Cardiac muscle cell (in vitro differentiated cells and primary cell): ENCODE measurements at places on chromosomes 13 and 19. TPM values are rescaled to one million over a fixed set of nuclear protein-coding genes. Genes with fewer than 3 reads are reported as not detected.
A peak's percentile ranks its signal among the peaks of the same experiment; 100 is the strongest.

- H3K4me3 ChIP-seq, result no peak overlapping the region
- no peaks in the 10 kb centered on the region for H3K36me3 ChIP-seq
- H3K27me3 ChIP-seq, result no peaks in the 10 kb centered on the region
- DNase-seq, result no peak
- H3K27ac ChIP-seq, result no peak overlapping the region
These were observed 29.8 kb downstream of the RAB20 start for GRCh38 chr13:110531671-110532083.

DNA sequence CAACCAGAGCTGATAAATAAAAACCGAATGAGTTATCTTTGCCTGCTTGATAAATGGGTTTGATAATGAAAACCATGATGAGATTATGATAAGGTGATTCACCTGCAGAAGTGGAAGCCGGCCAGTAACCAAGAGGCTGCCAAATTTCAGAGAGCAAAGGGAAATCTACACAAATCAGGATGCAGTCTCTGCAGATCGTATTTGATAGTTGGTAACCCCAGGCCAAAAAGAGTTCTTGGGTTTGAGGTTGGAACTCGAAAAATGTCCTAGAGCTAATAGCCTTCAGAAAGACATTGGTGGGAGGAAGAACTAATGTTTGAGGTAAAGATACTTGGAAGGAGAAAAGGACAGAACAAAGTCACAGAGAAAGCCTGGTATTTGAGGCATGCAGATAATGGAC, 9.6 kb upstream of the LATS2 start:
- no peaks in the 10 kb centered on the region for H3K36me3 ChIP-seq
- H3K4me1 ChIP-seq, result no peaks in the 10 kb centered on the region
- no peak for DNase-seq
- H3K27ac ChIP-seq, result no peak overlapping the region
- peaks cover 12% of the 10 kb centered on the region for H3K27me3 ChIP-seq
- H3K4me3 ChIP-seq, result no peak overlapping the region

DNA sequence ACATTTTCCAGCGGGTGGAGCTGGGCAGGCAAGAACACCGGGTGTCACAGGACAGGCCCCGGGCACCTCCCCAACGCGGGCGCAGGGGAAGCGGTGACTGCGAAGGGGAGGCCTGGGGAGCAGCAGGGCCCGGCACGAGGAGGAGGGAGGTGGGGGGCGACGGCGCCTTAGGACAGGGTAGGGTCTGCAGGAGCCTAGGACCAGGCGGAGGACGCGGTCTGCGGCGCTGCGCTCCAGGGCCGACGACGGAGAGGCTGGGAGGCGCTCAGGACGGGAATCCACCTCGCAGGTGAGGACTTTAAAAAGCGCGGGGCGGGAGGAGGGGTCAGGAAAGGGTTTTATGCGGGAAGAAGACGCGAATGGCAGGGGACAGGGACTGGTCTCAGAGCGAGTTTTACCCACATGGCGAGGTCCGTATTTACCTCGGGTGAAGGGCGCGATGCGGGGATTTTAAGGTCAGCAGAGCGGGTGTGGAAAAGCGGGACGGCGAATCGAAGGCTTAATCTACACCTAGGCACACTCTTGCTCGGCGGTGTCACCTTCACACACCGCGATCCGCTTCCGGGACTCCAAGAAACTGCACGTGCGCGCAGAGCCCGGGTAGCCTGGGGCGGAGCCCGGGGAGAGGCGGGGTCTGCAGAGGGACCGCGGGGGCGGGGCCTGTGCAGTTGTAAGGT, 13.5 kb downstream of the ERVV-2 start:
- peaks cover 7% of the 10 kb centered on the region for H3K4me1 ChIP-seq
- peak overlapping the region; percentile 28 for H3K4me3 ChIP-seq
- no peaks in the 10 kb centered on the region for H3K36me3 ChIP-seq
- no peaks in the 10 kb centered on the region for H3K27me3 ChIP-seq
- H3K27ac ChIP-seq, result no peak overlapping the region

DNA sequence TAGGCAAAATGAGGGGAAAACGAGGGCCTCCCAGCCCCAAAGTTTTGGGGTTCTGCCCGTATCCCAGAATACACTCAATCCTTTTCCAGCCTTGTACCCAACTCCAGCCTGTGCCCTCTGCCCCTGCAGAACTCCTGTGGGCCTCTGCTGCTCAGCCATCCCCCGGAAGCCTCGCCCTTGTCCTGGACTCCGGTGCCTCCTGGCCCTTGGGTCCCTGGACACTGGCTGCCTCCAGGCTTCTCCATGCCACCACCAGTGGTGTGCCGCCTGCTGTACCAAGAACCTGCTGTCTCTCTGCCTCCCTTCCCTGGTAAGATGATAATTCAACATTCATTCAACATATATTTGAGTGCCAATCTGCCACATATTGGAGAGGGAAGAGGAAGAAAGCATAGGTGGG, 3.8 kb downstream of the DMRTC2 start:
- no peak overlapping the region for H3K4me3 ChIP-seq
- DNase-seq, result no peak
- H3K4me1 ChIP-seq, result no peaks in the 10 kb centered on the region
- H3K27me3 ChIP-seq, result peaks cover 2% of the 10 kb centered on the region
- no peak overlapping the region for H3K27ac ChIP-seq
- no peaks in the 10 kb centered on the region for H3K36me3 ChIP-seq

- H3K4me3 ChIP-seq, result no peak overlapping the region
- no peak overlapping the region for H3K27ac ChIP-seq
- H3K4me1 ChIP-seq, result no peaks in the 10 kb centered on the region
These were observed 1536.6 kb downstream of the UQCRFS1 start for GRCh38 chr19:27676334-27676733.

GRCh38 chr19:13430790-13431582, 75.3 kb downstream of the CACNA1A start:
- H3K4me1 ChIP-seq, result peaks cover 12% of the 10 kb centered on the region
- H3K27me3 ChIP-seq, result no peaks in the 10 kb centered on the region
- H3K27ac ChIP-seq, result no peak overlapping the region
- peak; percentile 71 for DNase-seq
- no peaks in the 10 kb centered on the region for H3K36me3 ChIP-seq
- no peak overlapping the region for H3K4me3 ChIP-seq

GRCh38 chr13:78032132-78032531, 113.5 kb upstream of the EDNRB start:
- no peak overlapping the region for H3K4me3 ChIP-seq
- no peaks in the 10 kb centered on the region for H3K27me3 ChIP-seq
- no peak for DNase-seq
- H3K36me3 ChIP-seq, result no peaks in the 10 kb centered on the region

GRCh38 chr13:111327730-111328573, 7.5 kb downstream of the TEX29 start:
- H3K27ac ChIP-seq, result no peak overlapping the region
- no peaks in the 10 kb centered on the region for H3K4me1 ChIP-seq
- no peaks in the 10 kb centered on the region for H3K27me3 ChIP-seq
- H3K36me3 ChIP-seq, result no peaks in the 10 kb centered on the region
- DNase-seq, result no peak

The IL17D gene
- total RNA-seq, result 28.5 and 30.4 TPM in 2 replicates

DNA sequence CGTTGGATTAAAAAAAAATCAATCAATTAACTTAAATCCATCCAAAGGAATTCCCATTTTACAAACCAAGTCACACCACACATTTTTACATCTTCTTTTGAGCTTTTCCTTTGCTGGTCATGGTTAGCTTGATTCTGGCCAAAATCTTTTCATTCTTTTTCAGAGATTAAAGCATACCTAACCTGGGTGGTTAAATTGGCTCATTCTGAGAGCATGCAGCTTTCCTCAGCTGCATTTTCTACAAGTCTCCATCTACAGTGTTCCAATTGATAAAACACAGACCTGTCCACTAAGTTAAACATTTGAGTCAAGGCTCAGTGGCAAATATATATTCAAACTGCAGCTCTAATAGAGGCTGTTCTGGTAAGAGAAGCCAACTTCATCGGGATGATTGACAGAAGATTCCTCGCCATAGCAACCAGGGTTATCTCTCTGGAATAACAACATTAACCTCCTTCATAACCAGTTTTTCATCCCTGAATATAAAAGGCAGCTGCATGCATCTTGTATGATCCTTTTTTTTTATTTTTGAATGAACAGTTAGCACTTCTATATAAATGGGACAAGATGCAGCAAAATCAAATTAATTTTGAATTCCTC, 106.2 kb downstream of the DNAJC15 start:
- H3K27me3 ChIP-seq, result no peaks in the 10 kb centered on the region
- H3K36me3 ChIP-seq, result no peaks in the 10 kb centered on the region
- no peak overlapping the region for H3K4me3 ChIP-seq
- no peak for DNase-seq
- H3K4me1 ChIP-seq, result peaks cover 46% of the 10 kb centered on the region

The ATP4B gene
- not detected in 2 replicates for total RNA-seq

The CYP2A6 gene
- total RNA-seq, result 0.42 TPM in 1 of 2 replicates, not detected in the other

DNA sequence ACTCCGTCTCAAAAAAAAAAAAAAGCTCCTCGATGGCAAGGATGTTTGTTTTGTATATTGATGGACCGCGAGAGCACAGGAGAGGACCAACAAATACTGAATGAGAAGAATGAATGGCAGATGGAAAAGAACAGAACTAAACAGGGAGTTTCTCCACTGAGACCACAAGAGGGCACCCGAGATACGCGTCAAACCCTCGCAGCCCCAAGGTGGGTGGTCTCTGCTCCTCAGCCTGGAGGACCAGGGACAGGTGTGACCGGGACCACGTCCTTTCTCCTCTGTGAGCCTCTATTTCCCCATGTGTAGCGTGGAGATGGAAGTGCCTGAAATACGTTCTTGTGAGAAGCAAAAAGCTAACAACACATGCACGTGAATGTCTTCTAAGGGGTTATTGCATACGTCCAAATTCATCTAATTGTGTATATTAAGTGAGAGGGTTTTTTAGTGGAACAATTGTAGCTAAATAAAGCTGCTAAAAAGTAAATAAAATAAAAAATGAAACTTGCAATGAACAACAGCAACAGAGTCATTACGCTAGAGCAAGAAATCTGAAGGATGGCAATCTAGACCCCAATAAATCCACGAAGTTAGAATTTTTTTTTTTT, 8.3 kb upstream of the CDC42EP5 start:
- DNase-seq, result peak; percentile 65
- no peak overlapping the region for H3K27ac ChIP-seq
- no peak overlapping the region for H3K4me3 ChIP-seq
- H3K4me1 ChIP-seq, result no peaks in the 10 kb centered on the region
- no peaks in the 10 kb centered on the region for H3K36me3 ChIP-seq

The RTBDN gene
- total RNA-seq, result not detected in 2 replicates

- H3K4me3 ChIP-seq, result no peak within 1 kb of the TSS
- no peaks in the 10 kb centered on the region for H3K27me3 ChIP-seq
- no peaks in the 10 kb centered on the region for H3K36me3 ChIP-seq
These were observed at the start of gene LILRA5 for GRCh38 chr19:54312436-54313377. Gene LILRA5 (minus strand): TSS chr19:54313166. CDS start chr19:54313019, 147 bp downstream.

DNA sequence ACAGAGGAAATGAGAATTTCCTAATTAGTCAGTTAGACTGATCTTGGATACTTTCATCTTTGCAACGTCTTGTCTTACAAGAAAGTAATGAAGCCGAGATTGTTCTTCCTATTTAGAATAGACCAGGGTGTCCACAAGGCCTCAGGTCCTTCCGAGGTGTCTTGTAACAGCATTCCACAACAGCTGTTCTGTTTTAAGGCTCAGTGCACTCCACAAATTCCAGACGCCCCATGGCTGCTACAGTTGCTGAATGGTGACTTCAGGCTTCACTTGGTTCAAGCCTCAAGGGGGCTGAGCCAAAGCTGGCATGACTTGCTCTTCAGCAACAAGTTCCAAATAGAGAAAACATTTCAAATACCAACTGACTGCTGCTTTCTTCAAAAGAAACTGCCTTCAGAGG, 143.4 kb downstream of the SHISA2 start:
- H3K4me3 ChIP-seq, result no peak overlapping the region
- H3K4me1 ChIP-seq, result no peaks in the 10 kb centered on the region
- DNase-seq, result no peak
- H3K27me3 ChIP-seq, result no peaks in the 10 kb centered on the region
- H3K27ac ChIP-seq, result no peak overlapping the region

DNA sequence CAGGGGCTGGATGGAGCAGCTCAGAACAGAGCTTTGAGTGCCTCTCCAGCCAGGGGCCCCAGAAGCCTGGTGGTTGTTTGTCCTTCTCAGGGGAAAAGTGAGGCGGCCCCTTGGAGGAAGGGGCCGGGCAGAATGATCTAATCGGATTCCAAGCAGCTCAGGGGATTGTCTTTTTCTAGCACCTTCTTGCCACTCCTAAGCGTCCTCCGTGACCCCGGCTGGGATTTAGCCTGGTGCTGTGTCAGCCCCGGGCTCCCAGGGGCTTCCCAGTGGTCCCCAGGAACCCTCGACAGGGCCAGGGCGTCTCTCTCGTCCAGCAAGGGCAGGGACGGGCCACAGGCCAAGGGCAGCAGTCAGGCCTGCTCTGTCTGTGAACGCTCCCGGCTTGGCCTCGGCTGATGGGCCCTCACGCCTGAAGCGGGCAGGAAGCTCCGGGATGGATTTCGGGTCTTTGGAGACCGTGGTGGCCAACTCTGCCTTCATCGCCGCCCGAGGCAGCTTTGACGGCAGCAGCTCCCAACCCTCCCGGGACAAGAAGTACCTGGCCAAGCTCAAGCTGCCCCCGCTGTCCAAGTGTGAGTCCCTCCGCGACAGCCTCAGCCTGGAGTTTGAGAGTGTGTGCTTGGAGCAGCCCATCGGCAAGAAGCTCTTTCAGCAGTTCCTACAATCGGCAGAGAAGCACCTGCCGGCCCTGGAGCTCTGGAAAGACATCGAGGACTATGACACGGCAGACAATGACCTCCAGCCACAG, at the start of gene GRK1:
TSS of gene GRK1 (plus strand) at position 269 of the 751 bp plus-strand sequence. CDS start at position 437, 168 bp downstream.
- no peaks in the 10 kb centered on the region for H3K36me3 ChIP-seq
- H3K4me3 ChIP-seq, result no peak within 1 kb of the TSS
- peaks cover 5% of the 10 kb centered on the region for H3K4me1 ChIP-seq
- no peak within 1 kb of the TSS for H3K27ac ChIP-seq
- H3K27me3 ChIP-seq, result no peaks in the 10 kb centered on the region
- DNase-seq, result no peak

The DMKN gene
- total RNA-seq, result 232 and 289 TPM in 2 replicates

DNA sequence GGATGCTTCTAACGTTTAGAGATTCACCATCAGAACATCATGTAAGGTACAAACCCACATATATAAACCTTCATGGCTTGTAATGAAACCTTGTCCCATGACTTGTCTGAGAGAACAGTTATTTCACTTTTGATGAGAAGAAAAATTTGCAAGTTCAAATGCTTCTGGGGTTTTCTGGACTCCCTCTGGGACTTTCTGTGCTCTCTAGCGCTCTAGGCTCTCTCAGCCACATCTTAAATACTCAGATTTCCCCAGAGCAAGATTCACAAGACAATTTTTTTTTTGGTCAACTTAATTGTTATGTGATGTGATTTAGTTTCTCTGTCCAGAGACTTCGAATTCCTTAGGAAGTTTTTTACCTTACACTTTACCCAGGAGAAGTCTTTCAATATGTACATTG, 282.8 kb upstream of the EDNRB start:
- H3K27ac ChIP-seq, result no peak overlapping the region
- no peak for DNase-seq
- H3K27me3 ChIP-seq, result no peaks in the 10 kb centered on the region
- no peaks in the 10 kb centered on the region for H3K4me1 ChIP-seq

The KLK10 gene
- total RNA-seq, result 0.07 and 0.66 TPM in 2 replicates

- no peaks in the 10 kb centered on the region for H3K4me1 ChIP-seq
- H3K36me3 ChIP-seq, result no peaks in the 10 kb centered on the region
- no peak for DNase-seq
These were observed 367.6 kb upstream of the PRR20A start for GRCh38 chr13:56773148-56773547.
